H1 (cell line): ENCODE measurements at places on chromosomes 5 and 9. TPM values are rescaled to one million over a fixed set of nuclear protein-coding genes. Genes with fewer than 3 reads are reported as not detected.

SLC25A2 gene
- not detected in 2 replicates for total RNA-seq

CDH9 gene
- total RNA-seq: 0.54 and 0.73 TPM in 2 replicates

DUSP1 gene
- 6.5 and 8.6 TPM in 2 replicates for total RNA-seq

ARRDC3 gene
- 5.4 and 5.7 TPM in 2 replicates for total RNA-seq

IFNA2 gene
- total RNA-seq: not detected in 2 replicates

CCNO gene
- 0.27 and 0.41 TPM in 2 replicates for total RNA-seq

- H3K4me3 ChIP-seq: peak overlapping the region; percentile 29; the same call in 1 of the 2 replicates
- H3K4me1 ChIP-seq: no peaks in the 10 kb centered on the region
- H3K27ac ChIP-seq: no peak overlapping the region
- H3K36me3 ChIP-seq: peaks cover 12% of the 10 kb centered on the region; the same call in 1 of the 2 replicates
- no peaks in the 10 kb centered on the region for H3K27me3 ChIP-seq
- DNase-seq: no peak
These were observed 416 bp upstream of the PAIP2 start for GRCh38 chr5:139341187-139341688.

- H3K4me3 ChIP-seq: no peak overlapping the region
- no peak for DNase-seq
- H3K4me1 ChIP-seq: no peaks in the 10 kb centered on the region
- no peaks in the 10 kb centered on the region for H3K27me3 ChIP-seq
These were observed 303.0 kb upstream of the GRIA1 start for GRCh38 chr5:153187503-153187902.

- no peak for DNase-seq
- no peaks in the 10 kb centered on the region for H3K4me1 ChIP-seq
- no peak overlapping the region for H3K4me3 ChIP-seq
- no peaks in the 10 kb centered on the region for H3K27me3 ChIP-seq
- no peak overlapping the region for H3K27ac ChIP-seq
These were observed 23.9 kb downstream of the FGF10 start for GRCh38 chr5:44365345-44365744.

GRCh38 chr5:176543428-176544182, 5.5 kb upstream of the CDHR2 start:
- H3K36me3 ChIP-seq: no peaks in the 10 kb centered on the region
- H3K27ac ChIP-seq: peak overlapping the region; percentile 20; the same call in 1 of the 2 replicates
- DNase-seq: no peak
- no peaks in the 10 kb centered on the region; the same call in 1 of the 2 replicates for H3K27me3 ChIP-seq
- peaks cover 9% of the 10 kb centered on the region for H3K4me1 ChIP-seq

GRCh38 chr5:57216714-57217113, 42.9 kb downstream of the GPBP1 start:
- DNase-seq: no peak
- H3K27me3 ChIP-seq: no peaks in the 10 kb centered on the region
- H3K4me1 ChIP-seq: no peaks in the 10 kb centered on the region
- no peak overlapping the region for H3K4me3 ChIP-seq

GRCh38 chr9:83384214-83384613, 154.0 kb downstream of the FRMD3 start:
- no peak overlapping the region for H3K27ac ChIP-seq
- no peaks in the 10 kb centered on the region for H3K27me3 ChIP-seq
- DNase-seq: no peak
- no peak overlapping the region for H3K4me3 ChIP-seq
- H3K36me3 ChIP-seq: no peaks in the 10 kb centered on the region
- no peaks in the 10 kb centered on the region for H3K4me1 ChIP-seq

DNA sequence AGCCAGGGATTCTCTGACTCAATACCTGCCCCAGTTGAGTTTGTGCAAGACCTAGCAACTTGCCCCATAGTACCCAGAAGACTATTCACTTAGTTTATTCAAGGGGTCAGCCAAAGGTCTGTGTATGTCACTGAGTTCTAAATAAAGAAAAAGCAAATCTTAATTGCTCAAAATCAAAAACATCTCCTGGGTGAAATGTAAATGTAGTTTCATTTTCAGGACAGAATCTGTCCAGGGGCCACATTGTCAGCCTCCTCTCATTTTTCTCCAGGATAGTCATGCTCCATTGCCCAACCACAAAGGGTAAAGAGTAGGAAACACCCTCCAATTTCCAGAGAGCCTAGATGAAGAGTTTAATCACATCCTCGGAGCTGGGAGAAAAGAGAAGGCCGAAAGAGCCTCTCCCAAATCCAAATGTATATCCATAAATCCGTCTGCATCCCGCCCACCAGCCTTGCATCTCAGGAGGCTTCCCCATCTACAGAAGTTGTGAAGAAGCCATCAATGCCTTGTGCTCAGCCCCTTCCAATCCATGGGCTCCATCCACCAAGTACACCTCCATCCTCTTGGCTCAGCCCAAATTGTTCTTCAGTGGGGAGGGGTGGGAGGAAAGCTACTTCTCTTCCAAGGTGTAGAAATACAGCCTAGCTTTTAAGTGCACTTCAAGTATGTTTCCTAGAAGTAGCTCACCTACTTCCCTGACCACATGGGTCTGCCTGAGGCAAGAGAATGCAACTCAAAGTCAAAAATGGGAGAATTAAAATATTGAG, 26.9 kb downstream of the ADAM19 start:
- H3K27me3 ChIP-seq: no peaks in the 10 kb centered on the region
- H3K4me3 ChIP-seq: no peak overlapping the region
- no peak overlapping the region for H3K27ac ChIP-seq
- H3K36me3 ChIP-seq: no peaks in the 10 kb centered on the region
- H3K4me1 ChIP-seq: no peaks in the 10 kb centered on the region

DNA sequence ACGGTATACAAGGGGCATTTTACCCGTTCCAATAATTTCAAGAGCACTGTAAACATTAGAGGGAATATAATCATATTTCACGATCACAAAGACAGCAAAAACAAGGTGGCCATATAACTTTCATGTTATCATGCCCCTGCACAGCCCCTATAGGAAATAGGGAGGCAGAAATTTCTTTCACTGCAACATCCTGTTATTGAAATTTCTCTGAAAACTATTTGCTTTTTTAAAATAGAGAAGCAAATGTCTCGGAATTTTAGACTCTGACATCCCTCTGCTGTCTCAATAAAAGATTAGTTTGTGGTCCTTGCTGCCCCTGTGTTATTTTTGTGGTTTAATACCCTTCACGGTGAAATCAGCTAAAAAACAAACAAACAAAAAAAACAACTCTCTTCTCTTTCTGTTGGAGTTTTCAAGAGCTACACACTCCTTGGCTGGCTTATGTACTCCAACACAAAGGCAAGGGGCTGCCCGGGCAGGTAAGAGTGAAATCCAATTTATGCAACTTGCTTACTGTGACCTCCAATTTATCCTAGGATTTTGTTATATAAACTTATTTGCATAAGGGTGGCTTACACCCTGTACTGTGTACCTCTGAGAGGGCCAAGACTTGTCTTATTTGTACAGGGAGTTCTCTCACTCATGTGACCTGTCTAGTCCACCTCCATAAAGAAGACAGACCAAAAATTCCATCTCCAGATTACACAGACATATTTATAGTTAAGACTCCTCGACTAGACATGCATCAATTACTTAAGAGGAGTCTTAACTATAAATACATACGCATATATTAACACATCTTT, 223.6 kb downstream of the MLLT3 start:
- no peaks in the 10 kb centered on the region for H3K27me3 ChIP-seq
- H3K4me1 ChIP-seq: peaks cover 2% of the 10 kb centered on the region
- no peaks in the 10 kb centered on the region for H3K36me3 ChIP-seq
- no peak overlapping the region for H3K4me3 ChIP-seq
- no peak for DNase-seq

GRCh38 chr9:108772301-108772894, 83.4 kb downstream of the ACTL7B start:
- no peaks in the 10 kb centered on the region for H3K4me1 ChIP-seq
- no peak overlapping the region for H3K4me3 ChIP-seq
- no peak for DNase-seq
- H3K27ac ChIP-seq: no peak overlapping the region
- H3K36me3 ChIP-seq: no peaks in the 10 kb centered on the region
